NCI-H1694 (cell line): ENCODE measurements at places on chromosomes 7 and 10.

DNA sequence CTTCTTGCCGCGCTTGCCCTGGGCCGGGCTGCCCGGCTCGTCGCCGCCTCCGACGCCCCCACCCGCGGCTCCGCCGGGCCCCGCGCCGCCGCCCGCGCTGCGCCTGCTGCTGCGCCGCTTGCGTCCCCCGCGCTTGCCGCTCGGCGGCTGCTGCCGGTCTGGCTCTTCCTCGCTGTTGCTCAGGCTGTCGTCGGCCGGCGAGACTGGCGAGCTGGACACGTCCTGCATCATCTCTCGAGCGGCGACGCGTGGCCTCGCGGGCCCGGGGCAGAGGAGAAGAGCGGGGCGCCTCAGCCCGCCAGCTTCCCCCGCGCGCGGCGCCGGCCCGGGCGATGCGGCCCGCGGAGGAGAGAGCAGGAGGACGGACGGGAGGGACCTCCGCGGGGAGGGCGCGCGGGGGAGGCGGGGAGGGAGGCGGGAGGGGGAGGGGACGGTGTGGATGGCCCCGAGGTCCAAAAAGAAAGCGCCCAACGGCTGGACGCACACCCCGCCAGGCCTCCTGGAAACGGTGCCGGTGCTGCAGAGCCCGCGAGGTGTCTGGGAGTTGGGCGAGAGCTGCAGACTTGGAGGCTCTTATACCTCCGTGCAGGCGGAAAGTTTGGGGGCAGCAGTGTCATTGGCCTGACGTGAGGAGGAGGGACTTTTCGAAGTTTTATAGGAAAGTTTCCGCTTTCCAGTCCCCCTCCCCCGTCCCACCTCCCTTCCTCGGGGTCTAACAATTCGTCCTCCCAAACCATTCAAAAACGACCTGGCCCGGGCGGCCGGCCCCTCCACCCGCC is at the start of gene TWIST1:
Gene TWIST1, minus strand, starts transcription at position 546 of the 779 bp plus-strand sequence. Its CDS starts 315 bp downstream, at position 231.
- DNase-seq = no peak

GRCh38 chr7:96800824-96801223 is 91.2 kb upstream of the SEM1 start:
- no peak for DNase-seq

DNA sequence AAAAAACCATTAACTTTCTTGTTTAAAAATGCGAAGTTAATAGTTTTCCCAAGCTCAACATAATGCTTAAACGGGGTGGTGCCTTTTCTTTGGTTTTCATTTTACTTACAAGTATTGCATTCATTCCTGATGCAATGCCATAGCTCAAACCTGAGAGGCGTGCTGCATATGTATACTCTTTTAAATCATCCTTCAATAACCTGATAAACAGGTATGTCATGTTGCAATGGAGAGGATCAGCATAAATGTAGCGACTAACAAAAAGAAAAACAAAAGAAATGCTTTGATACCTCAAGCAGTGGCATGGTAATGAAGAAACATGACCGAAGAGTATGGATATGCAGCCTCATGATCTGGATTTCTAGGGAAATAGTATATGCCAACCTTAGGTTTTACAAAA is 95.4 kb downstream of the IDE start:
- no peak for DNase-seq

GRCh38 chr10:37754538-37755323 is 102.7 kb downstream of the ZNF248 start:
- DNase-seq = peak; percentile 24

GRCh38 chr7:82312646-82313045 is 130.9 kb downstream of the CACNA2D1 start:
- DNase-seq = no peak

DNA sequence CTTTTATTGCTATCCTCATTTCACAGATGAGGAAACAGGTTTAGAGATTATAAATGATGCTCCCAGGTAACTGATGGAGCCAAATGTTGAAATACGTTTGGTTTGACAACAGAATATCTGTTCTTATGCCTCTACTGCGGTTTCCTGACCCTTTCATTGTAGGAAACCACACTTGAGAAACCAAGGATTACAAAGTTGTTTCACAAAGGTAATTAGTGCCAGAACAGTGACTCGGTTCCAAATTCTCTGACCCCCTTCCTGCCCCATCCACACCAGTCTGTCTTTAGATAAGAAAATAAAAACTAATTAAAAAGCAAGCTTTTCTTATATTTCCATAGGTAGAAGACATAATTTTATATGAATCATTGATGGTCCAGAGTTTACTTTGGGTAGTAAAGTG is 393.7 kb upstream of the MBL2 start:
- DNase-seq = no peak

DNA sequence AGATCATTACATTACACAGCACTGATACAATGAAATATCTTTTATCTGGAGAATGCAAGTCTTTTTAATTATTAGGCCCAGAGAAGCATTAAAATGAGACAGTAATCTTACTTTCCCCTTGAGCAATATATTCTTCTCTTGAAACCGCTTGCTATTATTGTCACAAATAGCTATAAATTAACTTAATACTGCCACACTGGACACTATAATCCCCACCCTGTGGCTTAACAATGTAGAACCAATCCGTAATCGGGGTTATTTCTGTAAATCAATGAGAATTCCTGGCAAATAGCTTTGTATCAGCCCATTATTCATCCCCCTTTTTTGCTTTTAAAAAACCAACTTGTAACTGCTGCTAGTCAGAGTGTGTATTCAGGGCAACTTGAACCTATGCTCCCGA is 366.2 kb upstream of the VWC2 start:
- no peak for DNase-seq

DNA sequence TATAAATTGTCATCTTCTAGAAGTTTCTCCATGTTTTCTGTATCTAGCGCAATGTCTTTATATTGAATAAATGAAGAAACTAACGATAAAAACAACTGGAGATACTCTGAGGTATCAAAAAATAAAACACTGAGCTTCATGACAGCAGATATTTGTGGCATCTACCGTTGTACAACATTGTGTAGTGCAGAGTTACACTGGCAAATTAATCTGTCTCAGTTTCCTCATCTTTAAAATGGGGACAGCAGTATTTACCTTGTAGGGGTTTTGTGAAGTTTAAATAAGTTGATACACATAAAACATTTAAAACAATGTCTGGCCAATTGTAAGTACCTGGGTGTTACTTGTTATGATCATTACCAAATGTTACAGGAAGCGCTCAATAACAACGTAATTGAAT is 10.4 kb downstream of the ITGB1 start:
- no peak for DNase-seq

GRCh38 chr7:30286749-30287148 is 2.4 kb downstream of the ZNRF2 start:
- DNase-seq = no peak

DNA sequence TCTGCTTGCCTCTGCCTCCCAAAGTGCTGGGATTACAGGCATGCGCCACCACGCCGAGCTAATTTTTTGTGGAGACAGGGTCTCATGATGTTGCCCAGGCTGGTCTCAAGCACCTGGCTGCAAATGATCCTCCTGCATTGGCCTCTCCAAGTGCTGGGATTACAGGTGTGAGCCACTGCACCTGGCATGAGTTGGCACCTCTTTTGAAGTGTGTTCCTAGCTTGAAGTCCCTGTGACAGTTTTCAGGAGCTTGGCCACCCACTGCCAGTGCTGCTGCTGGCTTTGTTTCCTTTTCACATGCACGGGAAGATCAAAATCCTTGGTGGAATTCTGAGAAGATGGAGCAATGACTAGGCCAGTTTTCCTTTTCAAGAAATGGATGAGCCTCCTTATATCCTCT is 126.3 kb downstream of the NRP1 start:
- no peak for DNase-seq

DNA sequence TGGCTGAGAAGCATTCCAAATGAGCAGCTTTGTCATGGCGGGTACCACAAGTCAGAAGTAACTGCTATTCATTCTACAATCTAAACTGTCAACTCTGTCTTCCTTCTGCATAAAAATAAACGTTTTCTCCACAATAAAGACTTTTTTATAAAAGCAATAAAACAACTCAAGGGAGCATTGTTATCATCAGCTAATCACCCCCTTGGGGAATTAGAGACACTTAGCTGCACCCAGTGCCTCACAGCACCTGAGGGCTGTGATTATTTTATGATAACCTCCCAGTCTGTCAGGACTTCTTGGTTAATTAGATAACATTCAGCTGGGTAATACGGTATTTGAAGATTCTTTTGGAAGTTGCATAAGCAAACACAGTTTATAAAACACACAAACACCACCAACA is 155.6 kb downstream of the PPP1R3A start:
- DNase-seq = no peak

- DNase-seq = peak; percentile 58
These were observed 55.5 kb upstream of the LHFPL3 start for GRCh38 chr7:104272767-104273384.

DNA sequence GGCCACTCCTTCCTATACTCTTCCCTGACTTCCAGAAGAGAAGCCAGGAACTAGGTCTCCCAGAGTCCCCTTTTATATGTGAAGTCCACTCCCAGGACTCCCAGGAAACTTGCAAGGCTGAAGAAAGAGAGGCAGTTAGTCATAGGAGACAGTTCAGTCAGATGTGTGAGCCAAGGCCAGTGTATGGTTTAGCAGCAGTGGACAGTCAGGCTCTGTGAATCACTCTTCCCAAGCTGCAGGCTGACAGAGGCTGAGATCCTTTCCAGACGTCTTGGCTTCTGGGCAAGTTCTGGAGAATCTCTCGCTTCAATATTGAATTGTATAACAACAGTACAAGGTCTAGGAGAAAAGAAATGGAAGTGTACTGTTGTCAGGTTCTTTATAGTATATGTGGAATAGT is 26.9 kb downstream of the BLVRA start:
- no peak for DNase-seq

GRCh38 chr10:17175551-17175950 is 25.9 kb downstream of the TRDMT1 start:
- DNase-seq = no peak

- no peak for DNase-seq
These were observed 129.0 kb downstream of the CDH23 start for GRCh38 chr10:71525721-71526120.

GRCh38 chr10:33237736-33238624 is 96.5 kb downstream of the NRP1 start:
- DNase-seq = no peak

GRCh38 chr7:133051066-133051465 is 30.8 kb downstream of the CHCHD3 start:
- peak; percentile 63 for DNase-seq

DNA sequence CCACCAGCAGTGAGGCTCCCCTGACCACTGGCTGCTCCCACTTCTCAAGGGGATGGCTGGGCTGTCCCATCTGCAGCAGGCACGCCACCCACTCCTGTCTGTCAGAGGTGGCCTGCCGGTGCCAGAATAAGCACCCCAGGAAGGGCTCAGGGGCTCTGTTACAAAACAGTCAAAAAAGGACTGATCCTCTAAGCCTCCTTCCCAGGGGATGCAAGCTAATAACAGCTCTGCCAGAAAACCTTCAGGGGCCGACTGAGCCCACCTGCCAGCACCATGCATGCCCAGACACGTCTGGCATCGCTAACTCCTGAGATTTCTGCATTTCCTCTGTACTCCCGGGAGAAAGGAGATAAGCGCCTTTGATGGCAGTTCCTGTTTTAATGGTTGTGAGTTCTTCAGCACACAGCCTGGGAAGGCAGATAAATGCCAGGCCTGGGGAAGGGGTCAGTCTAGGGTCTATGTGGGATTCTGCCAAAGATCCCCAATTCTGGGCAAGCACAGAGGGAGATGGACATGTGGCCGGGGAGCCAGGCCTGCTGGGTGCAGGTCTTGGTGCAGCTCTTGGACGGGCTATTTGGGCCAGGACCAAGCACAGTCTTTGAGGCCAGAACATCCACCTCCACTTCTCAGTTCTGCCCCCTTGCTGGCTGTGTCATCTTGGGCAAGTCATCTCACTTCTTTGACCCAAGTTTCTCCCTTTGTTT is 128.4 kb downstream of the ARHGAP22 start:
- peak; percentile 14 for DNase-seq

- no peak for DNase-seq
These were observed 89.4 kb downstream of the CYTH3 start for GRCh38 chr7:6182993-6183392.

DNA sequence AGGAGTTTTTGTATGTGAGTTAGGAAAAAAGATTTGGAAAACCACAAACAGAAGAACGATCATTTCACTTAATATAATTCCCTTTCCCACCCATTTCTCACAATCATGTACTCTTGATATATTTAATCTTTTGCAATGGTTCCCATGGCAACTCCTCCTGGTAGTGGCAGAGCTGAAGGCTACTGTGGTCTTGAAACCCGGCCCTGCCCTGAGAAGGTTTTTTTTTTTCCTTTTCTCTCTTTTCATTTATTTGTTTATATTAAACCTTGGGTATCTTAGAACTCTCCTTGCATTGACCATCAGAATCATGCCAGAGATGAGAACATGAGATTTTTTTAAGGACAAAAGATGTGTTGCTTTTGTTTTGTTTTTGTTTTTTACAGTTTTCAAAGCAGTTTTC is 566.1 kb upstream of the NRP1 start:
- DNase-seq = no peak

DNA sequence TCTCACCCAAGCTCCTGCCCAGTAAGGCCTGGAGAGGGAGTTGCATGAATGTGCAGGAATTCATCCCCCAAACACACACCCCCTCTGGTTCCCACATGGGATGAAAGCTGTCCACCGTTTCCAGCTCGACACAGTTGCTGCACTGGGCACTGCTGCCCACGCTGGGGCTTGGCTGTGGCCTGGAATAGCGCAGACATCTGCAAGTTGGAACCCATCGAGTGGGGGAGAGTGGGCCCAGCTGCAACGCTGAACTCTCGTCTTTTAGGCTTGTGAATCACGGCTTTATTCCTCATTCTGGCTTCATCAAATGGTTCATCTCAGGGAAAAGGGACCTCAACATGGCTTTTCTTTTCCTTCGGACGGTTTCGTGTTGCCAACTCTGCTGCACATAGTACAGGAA is 264.7 kb downstream of the DNAJB6 start:
- DNase-seq = no peak

- DNase-seq = no peak
These were observed 335.2 kb upstream of the C7orf33 start for GRCh38 chr7:148255333-148255732.

DNA sequence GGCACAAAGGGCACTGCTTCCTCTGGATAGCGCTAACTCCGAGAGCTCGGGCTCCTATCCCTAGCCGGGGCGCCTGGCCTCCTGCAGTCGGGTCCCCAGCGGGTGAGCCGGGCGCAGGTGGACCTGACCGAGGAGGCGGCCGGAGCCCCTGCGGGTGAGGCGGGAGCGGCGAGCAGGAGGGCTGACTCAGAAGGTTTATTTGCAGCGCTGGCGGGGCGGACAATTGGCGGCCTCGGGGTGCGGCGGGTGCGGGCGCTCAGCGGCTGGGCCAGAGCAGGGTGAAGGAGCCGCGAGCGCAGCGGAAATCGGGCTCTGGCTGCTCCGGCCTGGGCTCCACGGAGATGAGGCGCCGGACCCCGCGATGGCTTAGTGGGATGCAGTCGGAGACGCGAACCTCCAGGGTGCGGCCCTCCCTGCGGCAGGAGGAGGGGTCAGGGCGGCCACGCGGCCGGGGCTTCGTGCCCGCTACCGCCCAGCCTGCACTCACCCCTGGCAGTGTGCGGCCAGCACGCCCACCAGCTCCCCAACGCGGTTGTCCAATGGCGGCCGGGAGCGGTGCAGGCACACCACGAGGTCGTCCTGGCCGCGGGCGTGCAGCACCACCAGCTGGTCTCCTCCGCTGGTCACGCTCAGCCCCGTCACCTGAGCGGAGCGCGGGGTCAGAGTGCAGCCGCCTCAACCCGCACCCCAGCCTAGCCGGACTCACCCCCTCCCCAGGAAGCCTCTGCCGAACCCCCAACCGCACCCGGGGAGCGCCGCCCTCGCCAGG is 16.1 kb downstream of the MYO1G start:
- DNase-seq = no peak
